ENCODE measurements at places on chromosomes 5 and 9.

- no peak for DNase-seq
These were observed 190.7 kb downstream of the DOCK8 start for GRCh38 chr9:405341-405740.

DNA sequence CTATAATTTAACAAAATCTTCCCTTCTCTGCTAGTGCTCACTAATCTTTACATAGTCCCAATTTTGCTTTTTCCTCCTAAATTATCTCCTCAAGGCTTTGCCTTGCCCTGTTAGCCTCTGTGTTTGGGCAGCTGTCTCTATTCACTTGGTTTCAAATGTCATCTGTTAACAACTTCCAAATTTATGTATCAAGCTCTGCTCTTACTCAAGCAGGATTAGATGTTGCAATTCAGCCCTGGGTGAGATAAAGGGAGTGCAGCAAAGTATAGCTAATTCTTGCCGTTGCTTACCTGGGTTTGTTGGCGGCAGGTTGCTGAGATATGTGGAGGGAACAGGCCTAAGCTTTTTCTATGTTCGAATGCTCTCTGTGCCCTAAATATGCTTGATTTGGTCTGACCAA is 483.8 kb downstream of the DMAC1 start:
- no peak for DNase-seq

DNA sequence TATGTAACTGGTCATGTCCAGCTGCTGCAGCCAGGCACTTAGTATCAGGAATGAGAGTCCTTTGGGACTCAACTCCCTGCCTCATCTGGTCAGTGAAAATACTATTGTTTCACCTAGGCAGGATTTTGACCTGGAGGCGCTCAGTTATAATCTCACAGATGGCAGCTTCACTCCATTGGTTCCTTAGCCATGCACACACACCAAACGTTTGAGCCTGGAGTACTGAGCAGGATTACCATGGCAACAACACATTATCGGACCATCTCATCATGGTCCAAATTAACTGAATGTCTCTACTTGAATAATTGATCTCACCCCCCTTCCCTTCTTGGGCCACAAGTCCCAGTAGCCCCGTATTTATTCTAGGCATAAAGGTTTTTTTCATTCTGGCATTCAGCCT is 15.0 kb upstream of the SREK1 start:
- no peak for DNase-seq

GRCh38 chr9:87327575-87328125 is 170.0 kb upstream of the DAPK1 start:
- DNase-seq: no peak

DNA sequence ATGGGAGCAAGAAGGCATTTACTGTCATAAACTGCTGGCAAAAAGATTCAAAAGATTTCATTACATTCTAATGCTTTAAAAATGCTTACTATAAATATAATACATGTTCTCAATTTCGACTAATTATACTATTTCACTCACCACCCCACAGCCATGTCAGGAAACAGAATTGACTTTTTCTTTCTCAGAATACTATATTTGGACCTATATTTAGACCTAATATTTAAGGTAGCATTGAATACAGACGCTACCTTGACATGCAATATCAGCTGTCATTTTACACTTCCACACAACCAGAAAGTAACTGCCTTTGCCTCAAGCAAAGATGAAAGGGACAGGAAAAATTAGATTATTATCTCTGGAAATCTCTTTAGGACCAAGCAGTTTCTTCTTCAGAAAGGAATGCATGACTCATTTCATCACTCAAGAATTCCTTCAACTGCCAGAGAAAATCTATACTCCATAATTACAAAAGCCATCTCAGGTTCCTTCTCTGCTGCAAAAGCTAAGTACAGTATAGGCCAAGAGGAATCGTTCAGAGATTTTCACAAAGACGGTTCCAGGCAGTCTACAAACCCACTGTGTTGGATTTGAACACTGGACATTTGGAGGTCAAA is 11.8 kb upstream of the UBE2QL1 start:
- DNase-seq: peak; percentile 36

DNA sequence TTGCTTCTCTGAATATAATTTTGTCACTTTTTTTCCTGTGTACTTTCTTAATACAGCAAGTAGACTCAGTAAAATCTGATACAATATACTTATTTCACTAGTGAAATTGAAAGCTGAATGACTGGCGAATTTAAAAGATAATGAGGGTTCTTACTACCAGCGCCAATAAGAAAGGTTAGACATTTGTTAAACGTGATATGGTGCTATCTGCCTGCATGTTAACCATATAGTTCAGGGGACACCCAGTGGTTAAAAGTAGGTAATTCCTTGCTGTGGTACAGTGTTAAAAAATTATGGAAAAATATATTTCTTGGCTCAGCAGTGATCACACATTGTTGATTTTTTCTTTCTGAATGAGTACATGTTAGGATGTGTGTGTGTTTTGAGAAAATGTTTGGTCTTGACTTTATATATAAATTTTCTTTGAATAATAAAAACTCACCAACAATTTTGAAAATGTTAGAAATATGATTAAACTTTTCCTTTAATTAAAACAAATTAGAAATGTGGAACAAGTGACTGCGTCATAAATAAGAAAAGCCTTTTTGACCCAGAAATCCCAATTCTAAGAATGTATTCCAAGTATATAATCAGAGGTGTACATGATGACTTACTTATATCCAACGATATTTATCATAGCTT is 25.8 kb downstream of the CAST start:
- peak; percentile 66 for DNase-seq

DNA sequence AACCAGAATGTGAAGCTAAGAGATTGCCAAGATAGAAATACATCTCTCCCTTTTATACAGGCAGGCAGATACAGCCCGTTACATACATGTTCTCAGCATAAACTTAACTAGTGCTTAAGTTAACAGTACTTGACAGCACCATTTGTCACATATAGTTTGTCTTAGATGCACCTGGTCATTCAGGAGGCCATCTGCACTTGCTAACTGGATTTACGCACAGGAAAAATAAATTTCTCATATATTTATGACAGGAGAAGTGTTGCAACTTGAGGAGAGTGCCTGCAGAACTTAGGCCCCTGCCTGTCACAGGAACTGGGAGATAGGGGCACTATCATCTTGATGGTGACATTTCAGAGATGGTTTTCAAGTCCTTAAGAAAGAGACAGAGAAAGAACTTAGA is 1462.1 kb upstream of the CDH9 start:
- no peak for DNase-seq

GRCh38 chr9:34974664-34975063 is 14.9 kb upstream of the DNAJB5 start:
- no peak for DNase-seq

Data from LoVo (cell line).